ENCODE measurements at places on chromosomes 7 and 10.

DNA sequence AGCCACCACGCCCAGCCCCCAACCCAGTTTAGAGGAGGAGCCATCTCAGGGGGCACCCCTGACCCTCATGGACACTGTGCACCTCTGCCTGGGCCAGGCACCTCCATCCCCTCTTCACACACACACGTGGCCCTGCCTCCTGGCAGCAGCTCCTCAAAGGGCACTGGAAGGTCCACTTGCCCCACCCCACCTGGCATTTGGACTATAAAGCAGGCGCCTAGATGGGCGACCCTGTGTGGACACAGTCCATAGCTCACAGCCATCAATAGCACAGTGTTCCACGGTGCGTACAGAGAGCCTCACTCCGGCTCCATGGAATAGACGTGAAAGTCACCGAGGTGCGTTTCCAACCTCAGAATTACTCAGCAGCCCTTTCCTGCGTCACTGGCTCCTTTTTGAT lies 41.0 kb downstream of the FKBP6 start:
- no peak for DNase-seq

GRCh38 chr7:21352540-21353387 lies 75.1 kb upstream of the SP4 start:
- no peak for DNase-seq

GRCh38 chr10:109624939-109625338 lies 298.4 kb downstream of the XPNPEP1 start:
- no peak for DNase-seq

DNA sequence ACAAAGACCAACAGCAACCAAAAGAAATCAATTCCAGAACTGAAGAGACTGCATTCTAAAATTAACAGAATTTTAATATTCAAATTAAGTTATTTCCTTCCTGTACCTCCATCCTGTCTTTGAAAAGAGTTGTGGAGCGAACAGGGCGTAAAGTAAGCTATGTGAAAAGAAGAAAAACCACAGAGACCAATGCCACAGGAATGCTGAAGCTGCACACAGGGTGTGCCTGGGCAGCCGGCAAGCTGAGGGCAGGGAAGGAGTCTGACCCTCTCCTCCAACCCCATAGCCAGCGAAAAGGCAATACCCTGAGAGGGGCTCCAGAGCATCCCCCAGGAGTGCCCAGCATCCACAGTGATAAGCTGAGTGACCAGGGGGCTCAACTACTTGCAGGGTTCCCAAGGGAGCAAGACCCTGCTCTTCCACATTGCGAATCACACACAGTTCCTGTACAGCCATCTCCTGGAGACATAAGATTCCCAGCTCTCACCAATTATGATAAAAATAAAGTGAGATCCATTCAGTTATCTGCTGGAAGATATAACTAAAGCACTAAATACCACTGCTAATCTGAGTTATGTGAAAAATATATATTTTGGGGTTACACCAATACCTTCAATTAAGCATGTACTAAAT lies 93.8 kb downstream of the PARD3 start:
- no peak for DNase-seq

- DNase-seq: no peak
Measured at GRCh38 chr7:25926009-25926408, 226.0 kb upstream of the NFE2L3 start.
